ENCODE measurements at places on chromosomes 6 and 20.

DNA sequence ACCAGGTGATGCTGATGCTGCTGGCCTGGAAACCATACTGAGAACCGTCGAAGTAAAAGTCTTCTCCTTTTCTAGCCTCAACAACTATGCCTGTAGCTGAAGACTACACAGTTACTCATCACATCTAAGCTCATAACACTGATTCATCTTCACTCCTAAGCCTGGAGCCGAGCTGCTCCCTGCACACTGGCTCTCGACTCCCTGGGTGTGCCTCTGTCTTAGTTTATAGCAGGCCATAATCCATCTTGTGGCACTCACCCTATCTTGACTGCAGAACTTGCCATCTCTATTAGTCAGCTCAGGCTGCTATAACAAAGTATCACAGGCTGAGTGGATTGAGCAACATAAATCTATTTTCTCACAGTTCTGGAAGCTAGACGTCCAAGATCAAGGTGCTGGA is 191.0 kb downstream of the UNC5CL start:
- no peak for DNase-seq

DNA sequence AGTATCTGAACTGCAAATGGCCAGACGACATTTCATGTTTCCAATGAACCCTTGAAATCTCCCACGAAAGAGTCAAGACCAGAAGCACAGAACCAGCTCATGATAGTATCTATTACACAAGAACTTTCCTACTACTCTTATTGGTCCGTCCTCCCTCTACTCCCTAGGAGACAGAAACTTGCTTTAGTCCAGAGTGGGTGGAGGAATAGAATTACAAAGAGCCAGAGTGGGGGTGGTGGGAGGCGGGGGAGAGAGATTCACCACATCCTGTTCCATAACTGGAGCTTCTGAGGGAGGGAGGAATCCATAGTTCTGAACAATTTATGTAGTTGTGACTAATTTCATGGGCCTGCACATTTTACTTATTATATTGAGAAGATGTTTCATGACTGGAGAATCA is 18.5 kb upstream of the WFDC10A start:
- peak; percentile 22 for DNase-seq

DNA sequence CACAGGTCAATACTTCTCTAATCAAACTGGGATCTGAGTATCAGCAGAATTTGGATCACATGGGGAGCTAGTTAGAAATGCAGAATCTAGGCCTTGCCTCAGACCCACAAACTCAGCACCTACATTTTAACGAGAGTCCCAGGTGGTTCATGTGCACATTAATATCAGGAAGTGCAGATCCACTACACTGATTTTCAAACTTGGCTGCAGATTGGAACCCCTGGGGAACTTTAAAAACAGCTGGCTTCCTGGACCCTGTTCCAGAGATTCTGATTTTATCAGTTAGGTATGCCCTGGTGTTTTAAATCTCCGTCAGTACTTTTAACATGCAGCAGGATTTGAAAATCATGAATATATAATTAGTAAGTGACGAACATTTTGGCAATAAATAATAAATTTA is 1.9 kb upstream of the CST8 start:
- no peak for DNase-seq

- DNase-seq: no peak
These were observed 192.2 kb downstream of the TBC1D32 start for GRCh38 chr6:121142093-121142492.

- DNase-seq: peak; percentile 53
These were observed 100.0 kb upstream of the TAB2 start for GRCh38 chr6:149217466-149217888.

GRCh38 chr6:89775150-89775549 is 44.4 kb downstream of the MDN1 start:
- DNase-seq: no peak

GRCh38 chr6:157861184-157861583 is 38.1 kb downstream of the SNX9 start:
- DNase-seq: no peak

- DNase-seq: no peak
These were observed 38.7 kb downstream of the TRDN start for GRCh38 chr6:123598011-123598410.

Data from Kasumi-1 (cell line).